ENCODE measurements at places on chromosomes 5 and 9. TPM values are rescaled to one million over a fixed set of nuclear protein-coding genes. Genes with fewer than 3 reads are reported as not detected.

GRCh38 chr9:132049323-132049882 lies 30.3 kb downstream of the MED27 start:
- DNase-seq = no peak

DNA sequence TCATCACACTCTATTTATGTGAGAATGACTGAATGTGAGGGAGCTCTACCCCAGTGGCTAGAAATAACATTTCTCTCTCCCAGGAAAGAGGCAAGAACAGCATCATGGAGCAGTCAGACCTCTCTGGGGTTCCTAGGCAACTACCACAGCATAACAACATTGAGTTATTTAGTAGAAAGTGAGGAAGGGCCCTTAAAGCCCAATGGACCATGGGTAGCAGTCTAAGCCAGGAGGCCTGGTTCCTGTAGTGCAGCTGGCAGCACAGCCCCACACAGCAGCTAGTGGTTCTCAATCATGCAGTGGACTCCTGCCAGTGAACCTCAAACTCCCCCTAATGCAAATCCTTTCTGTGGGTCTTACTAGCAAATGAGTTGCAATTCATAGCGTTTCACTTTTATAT lies 55.3 kb downstream of the SPEF2 start:
- DNase-seq = no peak

GRCh38 chr5:156824800-156825199 lies 25.3 kb upstream of the PPP1R2B start:
- no peak for DNase-seq

GRCh38 chr5:39519566-39520231 lies 94.9 kb upstream of the DAB2 start:
- DNase-seq = no peak

- DNase-seq = no peak
These were observed 784 bp downstream of the MAMDC4 start for GRCh38 chr9:136852664-136853595.

- no peak for DNase-seq
These were observed 208.5 kb downstream of the TMEM161B start for GRCh38 chr5:88060194-88060593.

DNA sequence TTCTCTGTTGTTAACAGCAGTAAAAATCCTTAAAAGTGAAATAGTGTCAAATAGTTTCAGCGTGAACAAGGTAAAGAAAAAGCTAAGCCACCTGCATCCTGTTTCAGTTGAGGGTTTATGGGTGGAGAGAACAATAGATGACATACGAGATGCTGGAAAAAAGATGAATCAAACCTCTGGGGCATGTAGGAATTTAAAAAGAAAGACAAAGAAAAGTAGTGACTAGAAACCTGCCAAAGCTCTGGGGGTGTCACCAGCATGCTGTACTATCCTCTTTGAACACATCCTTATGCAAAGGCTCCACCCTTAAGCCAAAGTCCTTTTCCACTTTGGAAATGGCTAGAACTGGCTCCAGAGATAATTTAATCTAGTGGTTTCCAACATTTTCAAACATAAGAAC lies 22.2 kb downstream of the SCAI start:
- no peak for DNase-seq

GRCh38 chr5:159094745-159095144 lies 5.0 kb downstream of the EBF1 start:
- no peak for DNase-seq

- DNase-seq = no peak
These were observed 38.0 kb downstream of the FOXI1 start for GRCh38 chr5:170143710-170144109.

- DNase-seq = no peak
These were observed 349.0 kb downstream of the BRINP1 start for GRCh38 chr9:119020284-119020683.

DNA sequence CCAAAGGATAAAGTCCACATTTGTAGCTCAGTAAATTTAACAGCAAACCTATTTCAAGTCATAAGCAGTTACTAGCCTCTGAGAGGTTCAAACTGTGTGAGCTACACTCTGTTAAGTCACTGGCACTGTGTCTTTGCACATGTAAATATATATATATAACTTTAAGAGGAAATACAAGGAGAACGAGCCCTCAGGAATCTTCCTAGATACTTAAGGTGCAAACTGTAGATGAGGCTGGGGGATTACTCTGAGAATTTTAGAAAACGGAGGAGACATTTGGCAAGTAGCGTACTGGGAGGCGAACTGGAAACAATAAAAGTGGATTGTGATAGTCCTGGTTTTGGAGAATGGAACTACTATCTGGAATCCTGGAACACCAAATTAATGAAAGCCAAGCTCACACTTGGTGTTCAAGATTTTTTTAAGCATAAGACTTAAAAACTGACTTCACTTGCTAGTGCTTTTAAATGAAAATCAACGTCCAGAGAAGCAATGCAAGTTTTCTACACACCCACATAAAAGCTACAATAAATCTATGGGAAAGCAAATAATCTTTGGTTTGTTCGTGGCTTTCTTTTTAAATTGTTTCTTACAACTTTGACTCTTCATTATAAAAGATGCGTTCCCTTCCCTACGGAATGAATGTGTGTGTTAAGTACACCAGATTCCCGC lies 1057.0 kb upstream of the DMAC1 start:
- DNase-seq = no peak

DNA sequence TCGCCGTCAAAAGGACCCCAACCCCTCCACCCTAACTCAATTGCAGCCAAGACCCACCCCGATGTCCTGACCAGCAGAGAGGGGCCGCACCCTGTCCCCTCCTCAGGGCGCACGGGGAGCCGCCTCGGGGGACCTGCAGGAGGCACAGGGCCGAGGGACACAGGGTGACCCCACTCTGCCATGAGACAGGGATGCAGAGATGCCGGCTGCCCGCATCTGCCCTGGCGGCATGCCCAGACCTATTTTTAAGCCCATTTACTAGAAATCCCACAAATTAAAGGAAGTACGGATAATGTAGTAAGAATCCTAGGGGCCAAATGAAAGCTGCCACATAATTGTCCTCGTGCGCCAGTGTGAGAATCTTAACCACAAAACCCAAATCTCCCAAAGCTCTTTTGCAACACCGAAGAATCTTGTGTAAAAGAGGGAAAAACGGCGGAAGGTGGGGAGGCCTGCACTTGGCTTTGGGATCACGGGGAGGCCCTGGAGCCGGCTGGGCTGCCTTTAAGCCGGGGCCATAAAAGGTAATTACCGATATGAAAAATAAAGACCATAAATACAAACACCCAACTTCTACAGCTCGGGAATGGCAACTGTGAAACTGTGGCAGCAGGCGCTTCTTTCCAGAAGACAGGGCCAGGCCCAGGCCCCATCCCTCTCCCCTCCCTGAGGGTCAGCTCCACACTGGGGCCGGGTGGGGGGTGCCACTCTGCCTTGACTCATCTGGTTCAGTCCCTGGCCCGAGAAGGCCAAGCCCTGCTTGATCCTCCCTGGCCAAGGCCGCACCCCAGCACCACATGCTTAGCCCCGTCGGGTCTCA lies 35.0 kb downstream of the NACC2 start:
- DNase-seq = no peak

DNA sequence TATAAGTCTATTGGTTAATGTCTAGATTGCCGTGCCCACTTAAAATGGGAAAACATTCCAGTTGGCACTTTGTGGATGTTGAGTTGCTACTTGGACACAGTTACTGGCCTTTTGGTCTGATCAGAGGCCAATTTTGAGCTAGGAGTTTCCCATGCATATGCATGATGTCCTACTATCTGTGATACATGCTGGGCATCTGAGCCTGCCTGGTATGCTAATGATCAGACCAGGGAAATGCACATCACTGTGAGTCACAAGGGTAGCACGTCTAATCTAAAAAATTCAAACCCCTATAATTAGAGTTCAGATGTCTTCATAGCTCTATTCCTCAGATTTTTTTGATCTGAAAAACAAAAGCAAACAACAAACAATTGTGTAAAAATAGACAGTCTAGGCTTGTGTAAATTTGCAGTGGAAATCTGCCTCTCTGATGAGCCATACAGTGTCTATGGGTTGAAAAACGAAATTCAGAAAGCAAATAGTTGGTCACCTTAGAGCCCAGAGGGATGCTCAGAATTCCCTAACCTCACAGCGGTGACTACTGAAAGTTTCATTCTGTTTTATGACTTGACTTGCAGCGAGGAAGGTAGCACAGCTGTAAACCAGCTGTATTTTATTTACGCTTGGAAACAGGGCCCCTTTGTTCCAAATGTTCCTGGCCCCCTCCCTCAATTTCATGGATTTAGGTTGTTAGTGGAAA lies 37.3 kb downstream of the PALM2AKAP2 start:
- DNase-seq = no peak

- no peak for DNase-seq
These were observed 56.1 kb downstream of the WWC1 start for GRCh38 chr5:168347368-168348083.

- no peak for DNase-seq
These were observed 42.3 kb downstream of the RNF180 start for GRCh38 chr5:64207978-64208377.

- DNase-seq = no peak
These were observed 221.6 kb downstream of the NR2F1-AS1 start for GRCh38 chr5:93359296-93359959.

DNA sequence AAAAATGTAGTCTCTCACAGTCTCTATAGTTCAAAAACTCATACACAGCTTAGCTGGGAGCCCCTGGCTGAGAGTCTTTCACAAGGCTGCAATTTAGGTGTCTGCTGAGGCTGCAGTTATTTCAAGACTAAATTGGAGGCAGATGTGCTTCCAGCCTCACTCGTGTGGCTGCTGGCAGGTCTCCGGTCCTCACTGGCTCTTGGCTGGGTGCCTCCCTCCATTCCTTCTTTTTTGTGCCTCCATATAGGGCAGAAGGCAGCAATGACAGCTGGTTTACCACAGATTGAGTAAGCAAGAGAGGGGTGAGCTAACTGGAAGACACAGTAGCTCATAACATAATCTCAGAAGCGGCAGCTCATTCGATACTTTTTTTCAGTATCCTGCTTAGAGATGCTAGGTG lies 2167.7 kb upstream of the WWC1 start:
- no peak for DNase-seq

DNA sequence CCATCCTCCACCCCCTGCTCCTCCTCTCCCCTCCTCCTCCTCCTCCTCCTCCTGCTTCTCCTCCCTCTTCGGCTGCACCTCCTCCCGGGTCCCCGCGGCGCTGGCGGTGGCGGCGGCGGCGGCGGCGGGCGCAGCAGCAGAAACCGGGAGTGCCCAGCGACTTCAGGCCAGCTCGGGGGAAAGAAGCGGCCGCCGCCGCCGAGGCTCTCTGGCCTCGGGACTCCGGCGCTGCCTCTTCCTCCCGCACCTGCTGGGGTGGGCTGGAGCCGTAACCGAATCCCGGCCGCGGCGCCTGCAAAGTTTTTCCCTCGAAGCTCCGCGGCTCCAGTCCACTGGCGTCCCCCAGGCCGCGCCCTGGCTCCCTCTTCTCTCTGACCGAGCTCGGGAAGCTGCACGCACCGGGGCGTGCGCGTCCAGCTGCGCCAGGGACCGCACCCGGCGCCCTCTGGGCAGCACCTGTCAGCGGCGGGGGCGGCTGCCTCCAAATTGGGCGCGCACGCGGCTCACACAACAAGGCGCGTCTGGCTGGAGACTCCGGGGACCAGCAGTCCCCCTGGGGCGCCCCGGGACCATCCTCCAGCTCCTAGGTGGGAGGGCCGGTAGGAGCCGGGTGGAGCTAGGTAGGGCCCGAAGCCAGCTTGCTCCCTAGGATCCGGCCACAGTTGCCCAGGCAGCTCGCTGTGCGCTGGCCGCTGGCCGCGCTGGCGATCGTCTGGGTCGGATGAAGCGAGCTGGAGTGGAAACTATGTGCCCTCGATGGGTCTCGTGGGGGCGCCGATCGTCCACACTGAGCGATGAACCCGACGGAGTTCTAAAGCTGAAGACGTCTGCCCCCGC lies at the start of gene MCTP1:
TSS of gene MCTP1 (minus strand) at position 523 of the 837 bp plus-strand sequence.
- DNase-seq = no peak

DNA sequence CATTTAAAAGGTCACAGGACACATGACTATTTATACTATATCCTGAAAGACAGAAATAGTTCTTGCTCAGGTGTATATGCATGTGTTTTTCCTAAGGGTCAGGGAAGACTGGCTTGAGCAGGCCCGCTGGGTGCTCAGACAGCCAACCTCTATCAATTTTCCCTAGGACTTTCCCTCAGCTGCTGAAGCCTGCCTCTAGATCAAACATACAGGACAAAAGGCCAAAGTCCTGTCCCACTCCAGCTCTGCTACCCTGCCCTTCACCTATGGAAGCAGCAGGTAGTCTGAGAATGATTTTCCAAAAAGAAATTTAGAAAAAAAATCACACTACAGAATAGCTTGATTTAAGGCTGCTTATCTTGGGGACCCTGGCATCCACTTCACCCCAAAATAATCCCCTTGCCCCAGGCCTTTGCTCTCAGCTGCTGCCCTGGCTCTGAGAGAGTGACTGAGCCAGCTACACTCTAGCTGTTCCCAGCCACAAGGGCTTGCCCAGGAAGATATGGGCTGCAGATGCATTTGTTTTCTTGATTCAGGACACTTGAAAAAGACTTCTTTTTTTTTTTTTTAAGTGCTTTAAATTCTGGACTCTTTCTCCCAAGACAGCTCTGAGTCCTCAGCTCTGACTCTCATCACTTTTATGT lies 42.5 kb downstream of the KLHL3 start:
- no peak for DNase-seq

DNA sequence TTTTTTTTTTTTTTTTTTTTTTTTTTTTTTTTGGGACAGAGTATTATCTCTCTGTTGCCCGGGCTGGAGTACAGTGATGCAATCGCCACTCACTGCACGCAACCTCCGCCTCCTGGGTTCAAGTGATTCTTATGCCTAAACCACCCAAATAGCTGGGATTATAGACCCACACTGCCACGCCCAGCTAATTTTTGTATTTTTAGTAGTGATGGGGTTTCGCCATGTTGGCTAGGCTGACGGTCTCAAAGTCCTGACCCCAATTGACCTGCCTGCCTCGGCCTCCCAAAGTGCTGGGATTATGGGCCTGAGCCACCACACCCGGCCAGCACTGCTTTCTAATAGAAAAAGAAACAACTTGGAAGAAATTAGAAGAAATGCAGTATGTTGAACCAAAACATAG lies 39.2 kb downstream of the TTC1 start:
- no peak for DNase-seq

DNA sequence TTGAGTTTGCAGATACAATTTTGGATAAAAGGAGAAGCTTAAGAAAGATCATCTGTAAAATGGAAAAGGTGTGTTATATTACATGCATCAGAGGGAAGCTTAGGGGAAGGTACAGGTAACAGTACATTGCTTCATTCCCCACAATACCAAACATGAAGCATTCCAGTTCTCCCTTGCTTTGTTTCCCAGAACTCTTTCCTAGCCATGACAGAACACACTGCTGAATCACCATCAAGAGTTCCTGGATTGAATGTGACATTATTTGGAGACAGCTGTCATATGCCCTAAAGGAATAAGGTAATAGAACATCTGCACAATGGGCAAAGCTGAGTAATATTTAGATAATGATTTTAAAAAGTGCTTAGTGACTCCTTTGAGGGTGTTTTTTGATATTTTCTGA lies 303.5 kb upstream of the ST8SIA4 start:
- DNase-seq = no peak

GRCh38 chr5:106874974-106875373 lies 795.8 kb downstream of the EFNA5 start:
- no peak for DNase-seq

GRCh38 chr5:74762599-74762998 lies 4.3 kb downstream of the GFM2 start:
- peak; percentile 18 for DNase-seq

Gene C7
- total RNA-seq = 1.4 TPM

Gene FGD3
- 0.80 TPM for total RNA-seq

Gene ADAM19
- 3.5 TPM for total RNA-seq

Gene PCDHAC2
- 8.8 TPM for total RNA-seq

Gene APBA1
- total RNA-seq = 0.05 TPM

Gene BOD1
- 86.1 TPM for total RNA-seq

Gene SYK
- total RNA-seq = 0.28 TPM

Gene GOLGA1
- 15.5 TPM for total RNA-seq

Gene FOXI1
- 0.44 TPM for total RNA-seq

Gene ZNF608
- 37.5 TPM for total RNA-seq

Gene ALG2
- 20.8 TPM for total RNA-seq

Measured in Panc1 (cell line).